ENCODE measurements at places on chromosomes 3 and 15.

GRCh38 chr3:46284981-46285683 is 42.9 kb downstream of the CCR3 start:
- DNase-seq: no peak

- no peak for DNase-seq
These were observed 9.9 kb downstream of the TRAK1 start for GRCh38 chr3:42101048-42101447.

- no peak for DNase-seq
These were observed 36.2 kb downstream of the PFN2 start for GRCh38 chr3:149934524-149934923.

GRCh38 chr3:182533394-182533793 is 259.9 kb upstream of the ATP11B start:
- DNase-seq: no peak

GRCh38 chr15:39144613-39145499 is 436.0 kb upstream of the THBS1 start:
- DNase-seq: no peak

DNA sequence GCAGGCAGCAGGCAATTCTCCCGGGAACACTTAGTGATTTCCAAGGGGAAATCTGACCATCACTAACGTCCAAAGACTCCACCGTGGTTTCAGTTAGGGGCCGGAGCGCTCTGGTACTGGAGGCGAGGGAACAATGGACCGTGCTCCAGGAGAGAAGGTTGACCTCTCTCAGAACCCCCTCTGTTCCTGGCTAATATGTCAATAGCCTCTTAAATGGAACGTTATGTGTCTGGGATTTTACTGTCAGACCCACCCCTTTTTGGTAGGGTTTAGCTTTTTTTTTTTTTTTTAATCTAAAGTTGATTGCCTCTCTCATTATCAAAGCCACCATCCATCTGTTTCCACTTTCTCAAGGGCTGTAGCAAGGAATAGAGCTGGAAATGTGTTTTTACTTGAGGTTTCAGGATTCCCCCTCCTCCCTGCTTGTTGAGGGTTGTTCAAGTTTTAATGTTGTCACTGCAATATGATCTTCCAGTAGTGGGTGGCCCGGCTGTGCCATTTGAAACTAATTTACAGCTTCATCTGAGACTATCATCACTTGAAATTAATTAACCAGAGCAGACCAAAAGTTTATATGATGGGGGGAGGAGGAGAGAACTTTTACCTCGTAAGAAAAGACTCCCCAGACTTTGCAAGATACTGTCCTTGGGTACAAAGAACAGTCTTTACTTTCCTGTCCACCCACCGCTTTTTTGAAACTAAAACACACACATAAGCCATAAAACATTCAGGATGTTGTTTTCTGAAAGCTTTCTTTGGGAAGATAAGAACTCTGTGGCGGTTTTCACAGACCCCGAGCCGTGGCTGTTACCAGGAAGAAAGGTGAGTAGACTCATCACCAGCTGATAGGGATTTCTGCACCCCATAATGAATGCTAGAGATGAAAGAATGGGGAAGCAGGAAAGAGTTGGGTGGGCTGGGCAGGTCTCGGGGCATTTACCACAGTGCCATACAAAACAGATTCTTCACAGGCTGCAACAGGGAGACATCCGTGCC is 187.8 kb downstream of the UACA start:
- no peak for DNase-seq

DNA sequence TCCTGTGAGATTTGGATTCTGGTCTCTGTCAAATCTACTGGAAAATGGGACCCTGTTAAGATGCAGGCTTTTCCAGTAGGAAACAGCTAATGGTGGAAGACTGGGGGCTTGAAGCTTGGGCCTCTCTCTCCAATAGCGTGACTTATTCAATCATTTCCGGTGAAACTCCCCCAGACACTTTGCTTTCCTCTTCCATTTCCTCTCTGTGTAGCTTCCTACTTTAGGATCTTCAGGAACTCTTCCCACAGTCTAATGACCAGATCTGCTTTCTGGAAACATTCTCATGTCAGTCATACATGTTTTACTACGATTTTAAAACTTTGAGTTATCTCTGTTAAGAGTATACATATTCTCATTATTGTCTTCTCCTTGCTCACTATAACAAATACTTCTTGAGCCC is 28.0 kb upstream of the TPRG1 start:
- DNase-seq: no peak

GRCh38 chr3:148202386-148202785 is 495.3 kb upstream of the AGTR1 start:
- peak; percentile 33 for DNase-seq

GRCh38 chr15:68434021-68434420 is 2.1 kb upstream of the ITGA11 start:
- DNase-seq: no peak

DNA sequence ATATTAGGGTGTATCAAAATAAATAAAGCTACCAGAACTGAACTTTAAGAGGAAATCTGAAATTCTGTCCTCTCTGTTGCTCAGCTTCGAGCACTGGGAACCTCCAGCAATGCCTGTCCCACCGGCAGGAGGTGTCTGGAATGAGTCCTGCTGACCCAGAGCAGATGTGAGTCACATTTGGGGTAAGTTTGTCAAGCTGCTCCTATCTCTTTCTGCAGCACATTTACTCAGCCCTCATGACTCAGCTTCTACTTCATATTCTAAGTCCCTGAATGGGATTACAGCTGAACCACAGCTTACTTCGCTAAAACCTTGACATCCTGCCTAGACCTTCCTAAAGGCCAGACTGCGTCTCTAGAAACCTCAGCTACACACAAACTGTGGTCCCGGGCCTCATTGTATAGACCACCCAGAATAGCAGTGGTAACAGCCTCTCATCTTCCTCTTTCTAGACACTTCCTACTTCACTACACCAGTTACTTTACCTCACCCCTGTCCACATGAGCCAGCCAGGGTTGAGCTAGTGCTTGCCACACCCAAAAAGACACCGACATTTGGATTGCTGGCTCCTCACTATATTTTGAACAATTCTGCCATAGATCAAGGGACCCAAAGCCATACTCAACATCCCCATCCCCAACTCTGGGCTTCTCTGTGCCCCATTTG is 109.6 kb upstream of the TMCO5A start:
- no peak for DNase-seq

DNA sequence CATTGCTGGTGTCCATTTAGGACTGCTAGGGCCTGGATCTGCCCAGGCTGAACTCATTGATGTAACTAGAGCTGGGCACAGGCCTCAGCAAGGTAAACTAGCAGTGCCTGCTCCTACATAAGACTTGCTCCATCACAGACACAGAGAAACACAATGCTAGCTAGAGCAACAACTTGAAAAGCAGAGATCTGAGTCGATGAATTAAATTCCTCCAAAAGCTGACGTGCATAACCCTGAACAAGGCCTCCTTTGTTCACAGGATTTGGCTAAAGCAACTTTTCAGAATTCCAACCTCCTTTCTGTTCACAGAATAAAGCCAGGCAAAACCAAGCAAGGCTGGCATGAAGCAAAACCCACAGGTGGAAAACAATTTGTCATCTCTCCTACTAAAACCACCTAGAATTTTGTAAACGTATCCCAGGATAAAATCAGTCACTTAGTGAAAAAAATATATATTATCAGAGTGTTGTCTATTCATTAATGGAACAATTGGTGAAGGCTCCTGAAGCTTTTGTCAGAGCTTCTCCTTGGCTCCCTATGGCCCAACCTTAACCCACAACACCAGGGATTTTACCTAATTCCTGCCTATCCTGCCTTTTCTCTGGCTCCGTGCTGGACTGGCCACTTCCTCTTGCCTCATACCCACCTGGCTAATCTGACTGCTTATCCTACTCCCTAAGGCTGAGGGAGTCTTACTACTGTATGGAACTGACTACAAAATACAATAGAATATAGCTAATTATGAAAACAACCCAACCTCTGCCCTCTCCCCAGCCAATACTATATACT is 39.9 kb downstream of the PLCH1 start:
- DNase-seq: no peak

DNA sequence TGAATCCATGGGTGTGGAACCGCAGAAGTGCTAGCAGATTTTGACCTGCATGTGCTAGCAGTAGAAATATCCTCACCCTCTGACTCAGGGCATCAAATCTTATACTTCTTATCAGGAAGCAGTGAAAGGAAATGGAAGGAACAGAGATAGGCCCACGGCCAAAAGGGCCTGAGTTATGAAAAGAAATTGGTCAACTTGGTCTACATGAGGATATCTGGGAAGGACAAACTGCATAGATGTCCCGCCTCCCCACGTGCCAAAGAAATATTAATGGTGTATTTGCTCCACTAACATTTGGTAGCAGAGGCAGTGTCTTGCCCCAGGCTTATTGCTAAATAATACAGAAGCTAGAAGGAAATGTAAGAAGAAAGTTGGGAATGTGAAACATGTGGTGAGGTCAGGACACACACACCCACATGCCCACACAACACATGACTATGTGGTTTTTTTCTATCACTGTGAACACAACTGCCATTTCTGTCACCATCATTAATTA is 93.6 kb upstream of the COL8A1 start:
- no peak for DNase-seq

DNA sequence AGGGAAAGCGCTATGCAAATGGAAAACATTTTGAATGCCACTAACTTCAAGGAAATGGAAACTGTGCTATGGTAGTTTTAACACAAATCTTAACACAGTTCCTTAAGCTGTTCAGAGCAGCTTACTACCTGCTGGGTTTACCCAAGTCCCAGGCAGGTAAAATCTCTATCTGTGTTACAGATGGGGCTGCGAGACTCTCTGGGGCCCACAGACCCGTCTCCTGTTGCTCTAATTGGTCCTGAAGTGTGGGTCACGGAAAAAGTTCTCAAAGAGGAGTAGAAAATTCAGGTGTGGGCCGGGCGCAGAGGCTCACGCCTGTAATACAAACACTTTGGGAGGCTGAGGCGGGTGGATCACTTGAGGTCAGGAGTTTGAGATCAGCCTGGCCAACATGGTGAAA is 16.9 kb upstream of the ZFYVE19 start:
- no peak for DNase-seq

DNA sequence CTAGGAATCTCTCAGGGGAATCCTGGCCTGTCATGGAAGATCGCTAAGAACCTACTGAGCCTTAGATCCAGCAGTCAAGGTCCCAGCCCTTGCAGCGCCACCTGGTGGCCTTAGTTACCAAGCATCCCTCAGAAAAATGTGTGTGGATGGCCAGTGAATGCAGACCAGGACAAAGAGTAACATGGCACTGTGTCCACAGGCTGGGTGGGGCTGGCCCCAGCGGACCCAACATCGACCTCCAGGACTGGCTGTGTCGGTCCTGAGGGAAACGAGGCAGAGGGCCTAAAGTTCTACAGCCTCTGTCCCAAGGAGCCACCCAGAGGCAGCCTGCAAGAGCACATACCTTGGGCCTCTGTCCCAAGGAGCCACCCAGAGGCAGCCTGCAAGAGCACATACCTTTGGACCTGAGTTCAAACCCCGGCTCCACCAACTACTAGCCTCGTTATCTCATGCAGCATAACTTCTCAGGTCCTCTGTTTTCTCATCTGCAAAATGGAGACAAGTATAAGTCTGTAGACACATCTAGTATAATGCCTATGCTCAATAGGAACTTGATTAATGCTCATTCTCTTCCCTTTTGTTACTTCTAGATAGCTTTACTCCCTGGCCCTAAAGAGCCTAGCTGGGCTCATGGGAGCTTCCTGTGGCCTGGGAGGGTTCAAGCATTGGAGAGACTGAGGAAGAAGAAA is 57.5 kb upstream of the HERC1 start:
- peak; percentile 90 for DNase-seq

- DNase-seq: no peak
These were observed 6.5 kb downstream of the MUC4 start for GRCh38 chr3:195805181-195805580.
